ENCODE measurements at places on chromosomes 7 and 10. TPM values are rescaled to one million over a fixed set of nuclear protein-coding genes. Genes with fewer than 3 reads are reported as not detected.

Gene GNAI1
- 47.5 TPM for total RNA-seq

Gene ZCCHC24
- 36.7 TPM for total RNA-seq

GRCh38 chr10:122304054-122304579, 33.0 kb downstream of the BTBD16 start:
- DNase-seq: no peak

DNA sequence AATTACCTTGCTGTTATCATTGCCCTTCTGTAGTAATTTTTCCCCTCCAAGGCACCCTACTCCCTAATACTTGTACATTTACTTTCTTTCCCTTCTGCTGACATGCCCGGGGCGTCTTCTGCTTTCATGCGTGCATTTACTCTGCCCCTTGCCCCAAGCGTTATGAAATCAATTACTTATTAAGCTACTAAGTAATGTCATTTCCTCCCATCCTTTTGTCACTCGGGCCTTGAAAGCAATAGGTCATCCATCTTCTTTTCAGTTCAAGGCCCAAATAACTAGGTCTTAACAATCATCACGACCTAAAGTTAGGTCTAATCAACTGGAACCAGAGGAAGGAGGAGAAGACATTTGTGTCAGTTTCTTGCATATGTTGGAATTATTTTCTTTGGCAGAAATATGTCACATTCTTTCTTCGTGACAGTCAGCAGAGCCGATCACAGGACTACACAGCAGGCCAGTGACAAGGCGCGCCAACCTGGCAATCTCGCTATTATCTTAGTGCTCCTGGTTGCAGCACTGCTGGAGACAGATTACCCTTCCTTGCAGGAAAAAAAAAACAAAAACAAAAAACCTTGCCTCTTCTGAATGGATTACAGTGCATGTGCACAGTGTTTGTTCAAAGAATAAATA, 179.2 kb downstream of the RELN start:
- DNase-seq: peak; percentile 38

DNA sequence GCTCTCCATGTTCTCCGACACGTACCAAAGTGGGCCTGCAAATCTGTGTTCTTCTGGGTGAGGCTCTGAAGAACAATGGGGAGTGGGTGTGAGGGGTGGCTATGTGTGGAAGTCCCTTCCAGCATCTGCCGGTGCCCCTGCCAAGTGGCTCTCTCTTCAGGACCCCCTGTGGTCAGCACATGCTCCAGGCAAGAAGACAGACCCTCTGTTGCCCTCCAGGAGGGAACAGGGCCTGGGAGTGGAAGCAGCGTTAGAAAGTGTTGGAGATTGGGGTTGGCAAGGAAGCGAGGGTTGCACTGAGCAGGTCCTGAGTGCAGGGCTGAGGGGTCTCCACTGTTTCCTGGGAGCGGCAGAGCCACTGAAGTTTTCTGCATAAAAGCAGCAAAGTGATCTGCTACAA, 60.5 kb downstream of the EMX2 start:
- no peak for DNase-seq

Gene RAPGEF5
- total RNA-seq: 53.4 TPM

Gene NUTM2E
- total RNA-seq: 0.06 TPM

Gene TMEM140
- 19.4 TPM for total RNA-seq

GRCh38 chr7:117259615-117260014, 63.2 kb downstream of the WNT2 start:
- no peak for DNase-seq

GRCh38 chr7:41858201-41858600, 155.3 kb upstream of the INHBA start:
- no peak for DNase-seq

GRCh38 chr10:2251631-2252030, 514.3 kb upstream of the ADARB2 start:
- no peak for DNase-seq

- DNase-seq: no peak
These were observed 435.4 kb downstream of the KIF20B start for GRCh38 chr10:90136731-90137316.

GRCh38 chr10:109894516-109894915, 28.8 kb downstream of the XPNPEP1 start:
- peak; percentile 62 for DNase-seq

All from mucosa of gallbladder (tissue), 1 donor.